ENCODE measurements at places on chromosomes 7 and 10.

DNA sequence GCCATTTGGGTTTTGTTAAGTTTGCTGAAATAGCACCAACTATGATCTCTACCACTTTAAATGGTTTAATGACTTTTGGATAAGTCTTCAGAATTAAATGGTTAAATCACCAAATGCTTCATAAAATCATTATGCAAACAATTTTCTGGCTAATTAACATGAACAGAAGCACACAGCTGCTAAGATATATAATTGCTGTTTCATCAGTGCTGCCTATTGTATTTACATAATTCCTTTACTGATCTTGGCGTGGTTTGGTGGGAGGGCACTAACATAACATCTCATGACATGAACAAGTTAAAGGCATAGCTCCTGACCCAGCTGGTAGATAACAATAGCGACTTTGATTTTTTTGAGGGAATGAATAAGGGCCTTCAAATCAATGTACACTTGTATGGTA, 94.1 kb downstream of the FZD1 start:
- no peaks in the 10 kb centered on the region for H3K27me3 ChIP-seq
- H3K4me3 ChIP-seq = no peak overlapping the region
- H3K4me1 ChIP-seq = no peaks in the 10 kb centered on the region
- DNase-seq = no peak

GRCh38 chr10:111475720-111476119, 398.9 kb downstream of the ADRA2A start:
- DNase-seq = no peak
- H3K36me3 ChIP-seq = no peaks in the 10 kb centered on the region
- no peaks in the 10 kb centered on the region for H3K4me1 ChIP-seq
- no peaks in the 10 kb centered on the region for H3K27me3 ChIP-seq
- H3K4me3 ChIP-seq = no peak overlapping the region

DNA sequence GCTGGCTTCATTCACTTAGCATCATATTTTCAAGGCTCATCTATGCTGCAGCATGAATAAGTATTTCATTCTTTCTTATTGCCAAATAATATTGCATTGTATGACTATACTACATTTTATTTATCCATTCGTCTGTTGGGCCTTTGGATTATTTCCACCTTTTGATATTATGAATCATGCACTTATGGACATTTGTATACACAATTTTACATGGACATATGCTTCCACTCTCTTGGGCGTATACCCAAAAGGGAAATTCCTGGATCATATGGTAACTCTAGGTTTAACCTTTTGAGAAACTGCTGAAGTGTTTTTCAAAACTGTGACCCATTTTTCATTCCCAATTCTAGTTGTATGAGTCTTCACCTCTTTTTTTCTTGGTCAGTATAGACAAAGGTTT, 80.3 kb upstream of the GNAI1 start:
- no peak for DNase-seq
- no peaks in the 10 kb centered on the region for H3K4me1 ChIP-seq
- H3K27ac ChIP-seq = no peak overlapping the region
- no peaks in the 10 kb centered on the region for H3K27me3 ChIP-seq

GRCh38 chr7:82623812-82624211, 180.2 kb upstream of the CACNA2D1 start:
- no peaks in the 10 kb centered on the region for H3K4me1 ChIP-seq
- no peak overlapping the region for H3K4me3 ChIP-seq
- H3K27ac ChIP-seq = no peak overlapping the region
- no peak for DNase-seq
- H3K36me3 ChIP-seq = no peaks in the 10 kb centered on the region

GRCh38 chr10:115558252-115558651, 465.1 kb downstream of the ATRNL1 start:
- no peak overlapping the region for H3K27ac ChIP-seq
- H3K27me3 ChIP-seq = no peaks in the 10 kb centered on the region
- DNase-seq = no peak
- H3K4me3 ChIP-seq = no peak overlapping the region
- H3K4me1 ChIP-seq = no peaks in the 10 kb centered on the region
